Fibroblast of mammary gland (primary cell): ENCODE measurements at places on chromosomes 16 and 17.

GRCh38 chr17:18626152-18626870 lies 17.9 kb downstream of the TBC1D28 start:
- no peak for DNase-seq

- no peak for DNase-seq
Measured at GRCh38 chr17:83065660-83066542, 13.5 kb upstream of the METRNL start.

DNA sequence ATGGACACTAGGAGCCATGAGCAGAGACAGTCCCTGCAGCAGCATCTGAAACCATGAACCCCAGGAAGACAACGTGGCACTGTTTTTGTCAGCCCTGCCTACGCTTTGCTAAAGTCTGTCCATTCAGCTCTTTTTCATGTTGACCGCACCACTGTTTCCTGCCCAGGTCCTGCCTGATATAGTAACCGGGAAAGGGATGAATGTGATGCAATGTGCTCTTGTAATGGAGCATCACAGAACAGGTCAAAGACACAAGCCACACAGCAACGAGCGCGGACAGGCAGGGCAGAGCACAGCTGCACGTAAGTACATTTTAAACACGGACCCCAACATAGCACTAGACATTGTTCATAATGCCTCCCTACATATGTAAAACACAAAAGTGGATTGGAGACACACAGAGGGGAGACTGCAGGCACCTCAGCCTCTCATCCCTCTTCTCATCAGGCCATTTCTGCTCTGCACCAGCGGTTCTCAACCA lies 16.9 kb upstream of the TNFRSF13B start:
- peak; percentile 66 for DNase-seq

DNA sequence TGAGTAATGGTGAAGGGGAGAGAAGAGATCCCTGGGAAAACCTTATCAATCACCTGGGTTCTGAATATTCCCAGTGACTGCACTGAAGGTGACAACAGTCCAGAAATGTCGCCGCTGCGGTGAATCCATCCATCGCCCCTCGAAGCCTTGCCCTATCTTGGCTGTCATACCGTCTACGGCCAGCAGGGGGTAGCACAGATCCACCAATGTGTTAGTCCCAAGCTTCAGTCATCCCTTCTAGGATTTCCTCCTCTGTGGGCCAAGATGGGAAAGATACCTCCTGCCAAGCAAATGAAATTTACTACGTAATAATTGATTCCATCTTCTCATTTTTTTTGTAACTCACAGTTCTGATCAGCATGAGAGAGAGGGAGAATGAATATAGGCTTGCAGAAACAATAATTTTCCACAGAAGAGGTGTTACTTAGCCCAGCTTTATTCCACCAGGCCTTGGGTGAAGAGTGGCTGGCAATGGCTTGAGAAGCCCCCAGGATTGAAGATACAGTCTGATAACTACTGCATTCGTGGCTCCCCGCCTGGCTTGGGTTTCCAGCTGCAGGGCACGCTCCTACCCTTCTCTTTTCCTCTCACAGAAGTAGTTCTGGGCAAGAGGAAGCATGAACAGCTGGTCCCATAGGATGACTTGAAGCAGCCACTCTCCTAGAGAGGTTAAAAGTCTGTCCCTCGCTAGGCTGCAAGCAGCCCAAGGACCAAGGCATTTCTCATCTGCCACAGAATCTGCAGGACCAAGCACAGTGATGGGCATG lies 2.6 kb upstream of the FMNL1 start:
- peak; percentile 89 for DNase-seq

DNA sequence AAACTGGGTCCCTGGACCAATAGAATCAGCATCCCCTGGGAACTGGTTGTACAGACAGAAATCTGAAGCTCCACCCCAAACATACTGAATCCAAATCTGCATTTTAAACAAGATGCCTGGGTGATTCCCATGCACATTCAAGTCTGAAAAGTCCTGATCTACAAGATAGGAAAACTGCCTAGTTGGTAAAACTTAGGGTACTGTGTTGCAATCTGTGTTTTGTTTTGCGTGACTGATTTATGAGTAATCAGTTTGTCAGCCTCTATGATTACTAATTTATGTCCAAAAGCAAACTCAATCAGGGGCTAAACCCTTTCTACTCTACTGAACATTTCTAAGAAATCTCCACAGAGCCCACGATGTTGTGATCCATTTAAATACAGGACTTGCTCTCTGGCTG lies 103.8 kb downstream of the YPEL2 start:
- DNase-seq = peak; percentile 90

GRCh38 chr16:85752511-85753420 lies 1.9 kb upstream of the C16orf74 start:
- DNase-seq = no peak

- DNase-seq = no peak
Measured at GRCh38 chr17:47277921-47278320, 24.3 kb downstream of the ITGB3 start.

DNA sequence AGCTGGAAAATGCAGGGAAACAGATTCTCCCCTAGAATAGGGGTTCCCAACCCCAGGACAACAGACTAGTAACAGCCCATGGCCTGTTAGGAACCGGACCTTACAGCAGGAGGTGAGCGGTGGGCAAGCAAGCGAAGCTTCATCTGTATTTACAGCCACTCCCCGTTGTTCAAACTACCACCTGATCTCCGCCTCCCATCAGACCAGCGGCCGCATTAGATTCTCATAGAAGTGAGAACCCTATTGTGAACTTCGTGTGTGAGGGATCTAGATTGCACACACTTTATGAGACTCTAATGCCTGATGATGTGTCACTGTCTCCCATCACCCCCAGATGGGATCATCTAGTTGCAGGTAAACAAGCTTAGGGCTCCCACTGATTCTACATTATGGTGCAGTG lies 3.5 kb downstream of the CD300LB start:
- DNase-seq = no peak

DNA sequence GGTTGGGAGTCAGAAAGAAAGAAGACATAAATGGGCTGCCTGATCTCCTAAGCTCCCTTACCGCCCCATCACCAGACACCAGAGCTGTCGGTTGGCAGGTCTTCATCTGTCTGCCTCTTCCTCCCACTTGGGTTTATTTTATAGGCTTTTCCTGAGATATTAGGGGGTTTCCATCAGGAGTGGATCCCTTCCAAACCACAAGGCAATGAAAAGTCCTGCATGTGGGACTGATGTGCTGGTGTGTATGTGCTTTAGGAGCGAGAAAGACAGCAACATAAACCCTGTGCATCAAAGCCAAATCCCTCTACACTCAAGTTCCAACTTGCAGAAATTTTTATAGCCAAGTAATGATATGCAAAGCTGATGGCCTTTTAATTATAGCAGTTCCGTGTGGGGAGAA lies 389.5 kb downstream of the SLC39A11 start:
- peak; percentile 67 for DNase-seq

DNA sequence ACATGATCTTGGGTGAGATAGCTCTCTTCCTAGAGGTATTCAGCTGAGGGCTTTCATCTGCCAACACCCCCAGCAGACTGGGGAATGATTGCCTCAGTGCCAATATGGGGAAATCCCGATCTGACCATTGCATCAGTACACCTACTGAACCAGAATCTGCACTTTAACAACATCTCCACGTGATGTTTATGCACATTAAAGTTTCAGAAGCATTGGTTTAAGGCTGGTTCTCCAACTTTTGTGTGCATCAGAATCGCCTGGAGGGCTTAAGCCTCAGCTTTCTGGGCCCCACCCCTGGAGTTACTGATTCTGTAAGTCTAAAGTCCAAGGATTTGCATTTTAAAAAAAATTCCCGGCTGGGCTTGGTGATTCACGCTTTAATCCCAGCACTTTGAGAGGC lies 123.6 kb upstream of the MED13 start:
- no peak for DNase-seq

DNA sequence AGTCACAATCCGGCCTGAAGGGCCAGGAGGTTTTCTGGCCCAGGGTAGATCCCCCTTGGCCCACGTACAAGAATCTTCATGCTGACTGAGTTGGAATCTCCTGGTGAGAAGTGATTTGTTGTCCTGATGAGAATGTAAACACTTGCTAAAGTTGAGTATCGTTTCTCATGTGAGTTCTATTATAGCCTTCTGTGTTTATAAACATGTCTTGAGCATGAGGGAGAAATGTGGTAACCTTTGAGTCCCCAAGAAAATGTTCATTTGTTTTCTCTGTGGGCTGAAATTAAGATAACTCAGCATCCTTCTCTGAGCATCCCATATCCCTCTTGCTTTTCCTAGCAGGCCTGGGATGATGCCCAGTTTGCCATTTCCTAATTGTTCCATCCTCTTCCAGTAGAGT lies 204.8 kb downstream of the FTO start:
- DNase-seq = no peak

- DNase-seq = no peak
Measured at GRCh38 chr17:66619206-66619605, 215.7 kb upstream of the CACNG5 start.

GRCh38 chr17:1260086-1260769 lies 10.0 kb upstream of the BHLHA9 start:
- no peak for DNase-seq
